GM18507 (cell line): ENCODE measurements at places on chromosomes 11 and 22.

GRCh38 chr11:12141283-12141682 is 30.9 kb downstream of the MICAL2 start:
- DNase-seq = no peak

- DNase-seq = no peak
These were observed 164.3 kb downstream of the GUCY1A2 start for GRCh38 chr11:106853850-106854401.

GRCh38 chr11:74815966-74816365 is 67.3 kb downstream of the RNF169 start:
- no peak for DNase-seq

DNA sequence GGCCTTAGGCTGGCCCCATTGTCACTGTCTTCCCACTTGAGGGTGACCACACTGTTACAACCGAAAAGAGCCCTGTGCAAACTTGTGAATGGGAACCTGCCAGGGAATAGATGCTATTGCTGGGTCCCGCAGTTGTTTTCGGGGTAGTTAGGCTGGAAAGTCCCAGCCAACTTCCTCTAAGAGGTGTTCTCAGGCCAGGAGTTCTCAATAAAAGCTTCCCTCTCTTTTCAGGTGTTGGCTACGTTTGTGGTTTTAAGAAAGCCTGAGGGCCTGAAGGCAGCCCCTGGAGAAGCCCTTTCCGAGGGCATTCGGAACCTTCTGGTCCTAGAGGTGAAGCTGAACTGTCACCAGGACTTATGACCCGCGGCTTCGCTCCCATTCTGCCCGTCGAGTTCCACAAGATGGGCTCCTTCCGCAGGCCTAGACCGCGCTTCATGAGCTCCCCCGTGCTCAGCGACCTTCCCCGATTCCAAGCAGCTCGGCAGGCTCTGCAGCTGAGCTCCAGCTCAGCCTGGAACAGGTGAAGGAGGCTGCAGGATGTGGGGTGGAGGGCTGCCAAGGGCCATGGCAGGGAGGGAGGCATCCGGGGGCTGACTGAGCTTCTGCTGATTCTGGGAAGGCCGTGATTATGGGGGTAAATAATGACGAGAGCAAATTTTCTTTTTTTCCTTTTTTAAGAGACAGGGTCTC is 104.8 kb downstream of the PRR5L start:
- no peak for DNase-seq

DNA sequence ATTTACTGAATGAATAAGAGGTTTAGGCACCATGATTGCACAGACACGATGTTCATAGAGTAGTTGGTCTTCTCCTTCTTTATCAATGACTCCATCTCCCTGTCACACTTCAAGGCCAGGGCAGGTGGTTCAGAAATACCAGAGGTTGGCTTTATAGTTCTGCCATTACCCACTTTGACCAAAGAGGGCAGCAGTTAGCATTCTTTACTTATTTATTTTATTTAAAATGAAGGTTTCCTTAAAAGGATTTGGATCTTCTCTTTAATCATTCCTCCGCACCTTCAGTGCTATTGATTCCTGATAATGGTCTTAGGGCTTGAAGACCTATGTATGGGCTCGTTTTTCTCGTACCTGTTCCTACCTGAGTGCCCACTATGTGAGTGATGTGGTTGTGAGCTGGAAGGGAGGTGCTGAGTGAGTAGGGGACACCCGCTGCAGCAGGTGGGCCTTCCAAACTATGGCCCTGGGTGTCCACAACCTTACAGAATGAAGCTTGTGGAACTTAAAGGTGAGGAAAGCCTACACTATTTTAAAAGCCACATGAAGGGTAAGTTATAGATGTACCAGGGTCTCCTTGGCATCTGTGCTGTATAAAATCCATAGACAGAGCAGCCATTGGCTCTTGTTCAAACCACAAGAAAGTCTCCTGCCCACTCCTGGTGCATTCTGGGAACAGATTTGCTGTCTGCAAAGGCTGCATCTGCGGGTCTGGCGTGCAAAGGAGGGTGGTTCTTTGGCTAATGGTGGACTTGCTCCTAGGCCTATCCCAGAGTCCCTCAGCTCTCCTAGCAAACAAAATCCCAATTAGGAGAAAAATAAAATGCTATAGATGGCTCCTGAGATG is 35.0 kb downstream of the TIMP3 start:
- DNase-seq = no peak

DNA sequence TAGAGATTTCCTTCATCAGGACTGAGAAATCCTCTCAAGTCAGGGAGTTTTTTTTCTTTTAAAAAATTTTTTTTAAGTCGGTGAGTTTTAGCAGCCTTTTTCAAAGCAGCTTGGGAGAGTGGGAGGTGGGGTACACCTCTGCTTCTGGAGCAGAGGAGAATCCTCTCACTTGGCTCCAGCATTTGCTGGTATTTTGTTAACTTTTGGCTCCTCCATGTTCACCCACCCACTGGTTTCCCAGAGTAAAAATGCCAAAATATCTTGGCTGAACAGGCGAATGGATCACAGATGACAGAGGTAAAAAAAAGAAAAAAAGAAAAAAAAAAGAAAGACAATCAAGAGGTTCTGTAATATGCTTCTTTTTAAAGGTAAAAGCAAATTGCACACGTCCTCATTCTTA is 68.0 kb downstream of the GAB2 start:
- no peak for DNase-seq

GRCh38 chr11:104005234-104005855 is 31.1 kb upstream of the DDI1 start:
- DNase-seq = no peak

GRCh38 chr11:65412271-65413076 is 10.1 kb upstream of the NEAT1 start:
- DNase-seq = no peak

DNA sequence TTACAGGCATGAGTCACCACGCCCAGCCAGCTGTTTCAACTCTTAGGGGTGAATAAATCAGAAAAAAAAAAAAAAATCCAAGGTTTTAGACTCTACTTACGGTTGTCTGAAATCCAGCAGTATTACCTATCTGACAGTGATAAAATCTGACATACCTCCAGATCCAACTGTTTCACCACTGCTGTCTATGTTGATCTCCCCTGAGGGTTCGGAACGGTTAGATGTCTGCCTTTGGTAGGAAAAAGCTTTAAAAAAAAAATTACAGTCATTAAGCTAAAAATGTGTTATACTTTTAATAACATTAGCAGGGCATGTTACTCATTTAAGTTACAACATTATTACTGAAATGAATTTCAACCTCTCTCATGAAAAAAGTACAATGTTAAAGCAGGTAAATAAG is 21.1 kb downstream of the NCAPD3 start:
- DNase-seq = no peak

- DNase-seq = no peak
These were observed 14.1 kb downstream of the DEAF1 start for GRCh38 chr11:680970-681369.

DNA sequence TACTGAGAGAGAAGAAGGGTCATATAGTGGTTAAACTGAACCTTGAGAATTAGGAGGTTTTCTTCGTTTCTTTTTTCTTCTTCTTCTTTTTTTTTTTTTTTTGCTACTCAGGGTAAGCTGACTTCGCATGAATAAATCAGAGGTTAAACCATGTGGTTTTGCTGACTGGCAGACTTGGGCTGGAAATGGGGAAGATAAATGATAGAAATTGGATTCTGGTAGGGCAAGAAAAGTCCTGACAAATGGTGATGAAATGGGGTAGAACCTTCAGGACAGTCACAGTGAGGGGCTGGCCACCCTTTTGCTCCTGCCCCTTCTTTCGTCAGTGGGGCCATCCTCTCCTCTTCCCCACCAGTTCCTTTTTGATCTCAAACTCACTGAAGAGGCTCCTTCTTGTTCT is 1.6 kb upstream of the SWAP70 start:
- no peak for DNase-seq

GRCh38 chr22:20146777-20147176 is 4.1 kb downstream of the CCDC188 start:
- no peak for DNase-seq

- DNase-seq = no peak
These were observed 5.6 kb upstream of the CARNS1 start for GRCh38 chr11:67409781-67410368.

- DNase-seq = no peak
These were observed 32.2 kb upstream of the SESN3 start for GRCh38 chr11:95262994-95263765.

DNA sequence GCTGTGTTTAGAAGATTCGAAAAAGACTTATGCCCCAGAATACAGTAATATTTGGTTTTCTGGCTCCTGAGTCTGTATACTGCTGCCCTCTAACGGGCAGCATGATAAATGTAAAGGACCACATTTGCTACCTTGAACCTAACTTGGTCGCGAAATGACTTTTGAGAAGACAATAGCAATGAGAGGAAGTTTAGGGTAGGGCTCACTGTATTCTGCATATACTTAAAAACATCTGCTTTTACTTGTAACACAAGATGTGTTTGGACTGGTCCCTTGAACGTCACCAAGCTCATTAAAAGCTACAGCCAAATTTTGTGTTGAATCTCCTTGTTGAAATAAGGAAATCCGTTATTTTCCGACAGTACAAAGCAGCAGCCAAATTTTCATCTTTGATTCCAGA is 309.1 kb downstream of the SWAP70 start:
- DNase-seq = peak; percentile 36

DNA sequence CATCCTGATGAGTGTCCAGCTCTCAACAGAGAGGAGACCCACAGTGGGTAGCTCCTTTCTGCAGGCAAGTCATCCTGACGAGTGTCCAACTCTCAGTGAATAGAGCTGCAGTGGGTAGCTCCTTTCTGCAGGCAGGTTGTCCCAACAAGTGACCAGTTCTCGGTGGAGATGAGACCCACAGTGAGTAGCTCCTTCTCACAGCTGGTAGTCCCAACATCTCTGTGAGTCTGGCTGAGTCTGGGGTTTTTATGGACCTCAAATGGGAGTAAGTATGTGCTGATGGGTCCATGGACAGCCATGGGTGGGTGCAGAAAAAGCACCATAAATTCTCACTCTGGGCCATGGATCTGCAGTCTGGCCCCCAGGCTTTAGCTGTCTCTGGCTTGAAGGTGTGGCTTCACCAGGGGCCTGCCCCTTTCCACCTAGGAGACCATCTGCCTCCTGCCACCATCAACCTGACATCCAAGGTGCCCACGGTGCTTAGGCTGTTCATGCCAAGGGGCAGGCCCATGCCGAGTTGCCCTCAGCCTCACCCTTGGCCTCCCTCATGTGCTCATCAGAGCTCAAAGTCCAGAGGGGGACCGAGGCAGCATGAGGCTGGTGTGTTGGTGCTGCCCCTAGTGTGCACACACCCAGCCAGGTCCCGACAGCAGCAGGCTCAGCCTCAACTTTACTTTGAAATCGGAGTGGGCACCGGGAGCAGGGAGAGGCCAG is 15.3 kb downstream of the NPAT start:
- DNase-seq = no peak

GRCh38 chr11:17740649-17741235 is 6.2 kb downstream of the KCNC1 start:
- no peak for DNase-seq

- no peak for DNase-seq
These were observed 135.5 kb downstream of the ETS1 start for GRCh38 chr11:128451652-128452470.
